ENCODE measurements at places on chromosomes 7 and 10. TPM values are rescaled to one million over a fixed set of nuclear protein-coding genes. Genes with fewer than 3 reads are reported as not detected.

DNA sequence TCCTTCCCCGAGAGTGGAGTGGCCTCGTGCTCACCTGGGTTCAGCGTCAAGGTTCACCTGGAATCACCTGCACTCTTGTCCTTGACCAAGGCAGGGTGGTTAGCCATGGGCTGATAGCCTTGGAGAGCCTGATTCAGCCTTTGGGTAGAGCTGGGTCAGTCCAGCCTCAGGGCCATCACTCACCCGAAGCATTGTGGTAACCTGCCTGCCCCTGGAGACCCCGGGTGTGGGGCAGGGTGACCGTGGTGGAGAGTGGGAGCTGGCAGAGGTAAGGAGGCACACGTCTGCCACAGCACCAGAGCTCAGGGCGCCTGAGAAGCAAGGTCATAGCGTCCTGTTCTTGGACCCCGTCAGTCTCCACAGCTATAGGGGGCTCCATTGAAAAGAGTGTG is 27.8 kb upstream of the WDFY4 start:
- DNase-seq, result no peak

- no peak for DNase-seq
These were observed 361.4 kb downstream of the CXCL12 start for GRCh38 chr10:44023517-44023916.

GRCh38 chr7:56188823-56189346 is 72.7 kb upstream of the NUPR2 start:
- DNase-seq, result no peak

GRCh38 chr7:67566101-67566500 is 569.5 kb downstream of the TYW1 start:
- DNase-seq, result no peak

DNA sequence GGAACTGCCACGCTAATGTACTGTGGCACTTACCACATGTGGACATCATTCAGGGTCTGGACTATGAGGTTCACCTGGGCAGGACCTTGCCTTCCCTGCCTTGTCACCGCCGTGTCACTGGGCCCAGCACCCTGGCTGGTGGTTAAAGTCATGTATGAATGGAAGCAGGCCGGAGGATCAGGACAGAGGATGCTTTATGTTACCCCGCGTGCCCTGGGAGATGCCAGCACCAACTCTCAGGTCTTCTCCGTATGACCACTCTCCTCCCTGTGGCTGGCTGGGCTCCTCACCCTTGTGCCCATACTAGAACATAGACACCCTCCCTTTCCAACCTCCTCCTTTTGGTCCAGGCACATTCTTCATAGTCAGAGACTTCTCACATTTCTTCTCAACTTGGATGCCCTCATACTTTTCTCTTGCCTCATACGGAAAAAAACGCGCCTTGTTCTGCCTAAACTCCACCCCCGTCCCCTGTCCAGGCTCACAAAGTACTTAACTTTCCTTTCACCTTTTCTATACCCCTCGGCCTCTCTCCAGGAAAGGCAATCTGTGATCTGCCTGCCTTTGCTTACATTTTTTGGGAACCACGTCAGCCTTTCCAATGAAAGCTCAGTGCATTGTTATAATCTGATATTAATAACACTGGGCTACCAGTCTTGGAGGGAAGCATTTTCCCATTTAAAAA is 240.0 kb downstream of the TEX36 start:
- no peak for DNase-seq

GRCh38 chr7:80147543-80148391 is 13.1 kb downstream of the GNAI1 start:
- DNase-seq, result no peak

- no peak for DNase-seq
These were observed 26.9 kb downstream of the ZEB1 start for GRCh38 chr10:31345886-31346285.

DNA sequence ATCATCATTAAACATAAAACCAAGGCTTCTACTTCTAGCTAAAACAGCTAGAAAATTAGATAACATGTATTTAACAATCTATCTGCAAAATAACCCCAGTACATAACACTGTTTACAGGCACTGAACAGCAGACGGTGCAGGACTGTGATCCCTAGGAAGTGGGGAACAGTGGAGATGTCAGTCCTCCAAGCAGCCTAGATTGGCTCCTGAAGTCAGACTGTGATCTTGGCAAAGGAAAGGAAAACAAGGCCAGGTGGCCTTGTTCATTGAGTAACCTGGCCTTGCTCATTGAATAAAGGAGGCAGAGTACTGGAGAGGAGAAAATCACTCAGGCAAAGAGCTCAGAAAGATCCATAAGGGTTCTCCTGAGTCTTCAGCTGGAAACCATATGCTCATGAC is 77.7 kb upstream of the DIP2C start:
- DNase-seq, result no peak

DNA sequence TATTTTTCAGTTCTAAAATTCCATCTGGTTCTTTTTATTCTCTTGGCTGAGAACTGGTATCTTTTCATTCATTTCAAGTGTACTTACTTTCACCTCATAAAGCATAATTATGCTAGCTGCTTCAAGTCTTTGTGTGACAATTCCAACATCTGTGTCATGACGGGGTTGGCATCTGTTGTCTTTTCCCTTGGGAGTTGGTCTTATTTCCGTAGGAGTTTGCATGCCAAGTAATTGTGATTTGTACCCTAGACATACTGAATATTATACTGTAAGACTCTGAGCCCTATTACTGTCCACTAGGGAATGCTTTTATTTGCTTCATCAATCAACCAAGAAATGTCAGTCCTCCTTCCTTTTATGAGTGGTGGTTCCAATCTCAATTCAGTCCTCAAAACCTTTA is 24.6 kb upstream of the HUS1 start:
- no peak for DNase-seq

GRCh38 chr7:152521420-152522337 is 85.9 kb upstream of the KMT2C start:
- DNase-seq, result peak; percentile 15

The SOSTDC1 gene
- 0.12 TPM for total RNA-seq

The DGKI gene
- 3.1 TPM for total RNA-seq

The WDR86 gene
- total RNA-seq, result 2.9 TPM

The CCAR1 gene
- 48.1 TPM for total RNA-seq
